ENCODE measurements at places on chromosomes 6 and 20.

DNA sequence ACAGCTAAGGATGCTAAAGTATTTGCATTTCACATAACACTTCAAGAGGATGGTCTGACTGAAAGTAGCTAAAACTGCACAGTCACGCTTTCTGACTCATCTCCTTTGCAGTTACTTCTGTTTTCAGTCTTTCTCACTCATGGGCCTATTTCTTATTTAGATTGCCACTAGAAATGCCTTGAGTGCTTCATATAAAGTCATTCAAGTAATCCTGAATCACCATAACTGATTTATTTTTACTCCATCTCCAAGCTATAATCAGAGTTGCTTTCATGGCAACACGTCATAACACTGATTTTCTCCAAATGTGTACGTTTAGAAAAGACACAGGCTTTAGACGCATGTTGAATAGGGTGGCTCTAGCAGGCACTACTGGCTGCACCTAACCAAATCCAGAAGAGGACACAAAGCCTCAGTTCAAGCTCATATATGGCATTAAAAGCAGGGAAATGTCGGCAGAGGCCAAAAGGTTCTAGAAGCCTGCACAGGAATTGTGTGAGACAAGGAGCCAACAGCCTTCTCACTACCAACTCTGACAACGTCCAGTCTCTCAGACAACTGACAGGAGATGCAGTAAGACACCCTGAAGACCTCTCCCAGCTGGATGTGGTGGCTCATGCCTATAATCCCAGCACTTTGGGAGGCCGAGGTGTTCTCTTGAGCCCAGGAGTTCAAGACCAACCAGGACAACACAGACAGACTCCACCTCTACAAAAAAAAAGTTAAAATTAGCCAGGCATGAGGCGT lies 64.1 kb upstream of the BEND6 start:
- DNase-seq: no peak

GRCh38 chr6:130982941-130983456 lies 80.0 kb downstream of the EPB41L2 start:
- no peak for DNase-seq

DNA sequence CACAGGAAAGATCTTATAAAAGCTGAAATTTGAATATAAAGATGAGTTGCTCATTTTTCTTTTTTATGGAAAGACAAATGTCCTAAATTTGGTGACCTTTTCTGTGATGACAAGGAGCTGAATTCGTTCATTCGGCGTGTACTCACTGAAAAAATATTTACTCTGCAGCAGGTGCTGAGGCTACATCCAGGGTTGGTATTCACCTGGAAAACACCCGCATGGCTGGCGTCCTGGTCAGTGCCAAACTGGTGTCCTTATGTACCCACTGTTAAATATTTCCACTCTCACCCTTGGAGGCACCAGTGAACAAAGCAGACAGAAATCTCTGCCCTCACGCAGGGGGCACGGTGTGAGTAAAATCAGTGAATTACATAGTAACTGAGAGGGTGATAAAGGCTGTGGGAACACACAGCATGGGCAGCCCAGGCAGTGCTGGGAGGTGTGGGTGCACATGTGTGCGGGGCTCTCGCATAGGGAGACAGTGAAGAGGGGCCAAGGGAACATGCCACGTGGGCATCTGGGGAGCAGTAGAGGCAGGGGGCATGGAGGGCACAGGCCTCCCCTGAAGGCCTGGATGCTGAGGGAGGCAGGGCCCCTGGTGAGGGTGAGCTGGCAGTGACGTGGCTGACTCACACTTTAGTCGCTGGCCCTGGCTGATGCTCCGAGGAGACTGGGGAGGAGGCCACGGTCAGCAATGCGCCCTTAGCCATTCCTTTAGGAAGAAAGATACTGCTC lies 89.7 kb downstream of the INSM1 start:
- no peak for DNase-seq

DNA sequence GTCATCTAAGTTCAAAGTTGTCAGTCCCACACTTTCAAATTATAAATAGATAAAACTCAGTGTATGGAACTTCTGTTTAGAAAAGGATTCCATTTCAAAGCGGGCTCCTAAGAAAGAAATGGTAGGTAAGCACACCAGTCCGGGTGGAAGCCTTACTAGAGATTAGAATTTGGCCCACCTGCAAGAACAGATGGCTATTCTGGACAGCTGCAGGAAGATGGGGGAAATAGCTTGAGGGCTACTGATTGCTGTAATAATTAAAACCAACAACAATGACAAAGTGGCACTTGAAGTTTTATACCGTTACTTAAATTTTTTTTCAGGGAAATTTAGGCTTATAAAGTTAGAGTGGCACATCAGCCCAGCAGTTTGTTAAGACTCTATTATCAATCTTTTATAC lies 83.3 kb downstream of the HIVEP2 start:
- DNase-seq: no peak

GRCh38 chr6:110340392-110340965 lies 17.7 kb downstream of the METTL24 start:
- no peak for DNase-seq

DNA sequence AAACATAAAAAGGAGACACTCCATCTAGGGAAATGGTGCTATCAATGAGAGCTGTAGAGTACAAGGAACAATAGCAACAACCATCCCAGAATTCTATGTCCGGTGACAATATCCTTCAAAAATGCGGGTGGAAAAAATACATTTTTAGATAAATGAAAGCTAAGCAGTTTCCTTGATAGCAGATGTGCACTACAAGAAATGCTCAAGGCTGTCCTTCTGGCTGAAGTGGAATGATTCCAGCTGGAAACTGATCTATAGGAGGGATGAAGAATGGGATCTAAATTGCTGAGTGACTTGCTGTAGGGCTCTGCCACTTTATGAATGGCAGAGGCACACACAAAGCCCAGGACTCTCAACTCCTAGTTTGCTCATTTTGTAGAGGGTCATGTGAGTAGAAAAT lies 763.1 kb downstream of the C6orf118 start:
- no peak for DNase-seq

DNA sequence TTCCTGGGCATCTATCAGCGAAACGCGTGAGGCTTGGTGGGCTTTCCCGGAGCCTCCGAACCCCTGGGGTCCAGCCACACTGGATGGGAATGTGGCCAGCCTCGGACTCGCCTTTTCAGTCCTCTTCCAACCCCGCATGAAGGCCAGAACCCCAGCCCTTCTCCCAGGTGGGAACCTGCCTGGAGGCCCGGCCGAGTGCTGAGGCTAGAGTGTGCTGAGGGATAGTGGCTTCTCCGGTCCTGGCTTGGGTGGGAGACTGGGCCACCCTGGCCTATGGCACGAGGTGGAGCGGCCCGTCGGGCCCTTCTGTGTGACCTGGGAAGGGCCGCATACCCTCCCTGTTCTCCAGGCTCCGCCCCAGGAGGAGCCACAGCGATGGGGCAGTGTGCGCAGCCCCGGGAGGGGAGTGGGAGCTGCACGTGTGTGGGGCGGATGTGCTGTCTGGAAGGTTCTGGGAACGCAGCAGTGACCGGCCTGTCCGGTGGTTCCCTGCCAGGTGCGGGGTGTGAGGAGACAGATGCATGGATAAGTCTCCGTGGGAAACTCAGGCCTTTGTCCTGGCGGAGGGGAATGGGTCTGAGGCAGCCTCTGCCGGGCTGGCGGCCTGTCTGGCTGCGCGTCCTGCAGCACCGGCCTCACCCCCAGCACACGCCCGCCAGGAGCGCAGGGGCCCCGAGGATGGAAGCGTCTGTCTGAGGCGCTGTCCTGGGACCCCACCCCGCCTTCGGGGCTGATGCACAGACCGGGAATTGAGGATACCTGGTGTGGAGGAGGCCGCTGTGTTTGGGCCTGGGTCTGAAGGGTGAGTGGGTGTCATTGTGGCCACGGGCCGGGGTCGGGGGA lies 1.1 kb upstream of the BHLHE23 start:
- no peak for DNase-seq

DNA sequence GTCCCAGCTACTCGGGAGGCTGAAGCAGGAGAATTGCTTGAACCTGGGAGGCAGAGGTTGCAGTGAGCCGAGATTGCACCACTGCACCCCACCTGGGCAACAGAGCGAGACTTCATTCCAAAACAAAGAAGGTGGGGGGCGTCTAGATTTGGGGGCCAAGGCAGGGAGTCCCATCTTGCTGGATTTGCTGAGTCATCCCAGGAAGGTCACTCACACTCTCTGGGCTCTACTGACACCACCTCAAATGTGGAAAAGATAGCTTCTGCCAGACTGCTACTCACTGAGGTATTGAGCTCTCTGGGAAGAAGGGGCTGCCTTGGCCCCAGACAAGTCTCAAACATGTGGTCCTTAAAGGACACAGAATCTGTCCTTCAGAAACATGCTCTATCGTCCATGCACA lies 74.3 kb downstream of the RIPOR3 start:
- DNase-seq: no peak

DNA sequence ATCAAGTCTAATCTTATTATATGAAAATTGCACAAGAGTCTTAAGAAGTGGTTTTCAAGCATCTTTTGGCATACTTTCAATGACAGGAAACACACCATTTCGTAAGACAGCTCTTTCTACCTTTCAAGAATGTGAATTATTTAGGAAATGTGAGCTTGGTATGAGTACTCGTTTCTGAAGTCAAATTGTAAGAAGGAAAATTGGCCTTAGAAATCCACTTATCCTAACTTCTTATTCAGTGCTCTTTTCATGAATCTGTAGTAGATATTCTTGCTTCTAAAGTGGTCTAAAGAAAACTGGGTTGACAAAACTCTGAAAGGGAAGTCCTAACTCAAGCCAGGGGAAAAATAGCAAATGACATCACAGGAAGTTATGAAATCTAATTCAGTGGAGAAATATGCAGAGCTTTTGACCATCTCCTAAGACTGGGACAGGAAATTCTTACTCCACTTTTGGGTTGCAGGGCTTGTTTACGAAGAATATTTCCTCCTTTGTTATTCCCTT lies 38.5 kb upstream of the OGFRL1 start:
- DNase-seq: no peak

All from activated T-cell treated with anti-CD3 and anti-CD28 coated beads for 1 hour (primary cell).